ENCODE measurements at places on chromosomes 4 and X.

DNA sequence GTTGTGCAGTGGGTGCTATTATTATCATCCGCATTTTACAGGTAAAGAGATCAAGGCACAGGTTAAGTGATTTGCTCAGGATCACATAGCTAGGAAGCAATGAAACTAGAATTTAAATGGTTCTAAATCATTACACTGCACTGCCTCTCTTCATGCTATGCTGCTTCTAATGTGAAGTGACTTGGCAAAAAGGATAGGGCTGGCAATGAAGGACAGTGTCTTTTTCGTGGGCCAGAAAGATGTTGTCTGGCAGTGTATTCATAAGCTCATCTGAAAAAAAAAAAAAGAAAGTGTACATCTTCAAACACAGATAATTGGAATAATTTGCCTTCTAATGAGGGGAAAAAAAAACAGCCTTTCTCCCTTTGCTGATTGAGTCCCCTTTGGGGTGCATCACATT is 132.2 kb upstream of the FUNDC1 start:
- no peak for DNase-seq

- no peak for DNase-seq
Observed at GRCh38 chr4:159107203-159107925, 4.5 kb downstream of the RAPGEF2 start.

- DNase-seq: no peak
Observed at GRCh38 chr4:566508-567295, 9.4 kb downstream of the TMEM271 start.

- no peak for DNase-seq
Observed at GRCh38 chr4:86926435-86927086, 8.2 kb upstream of the AFF1 start.

GRCh38 chr4:148770848-148771247 is 328.6 kb upstream of the NR3C2 start:
- no peak for DNase-seq

- DNase-seq: no peak
Observed at GRCh38 chr4:6703786-6704185, 5.9 kb downstream of the MRFAP1L1 start.

DNA sequence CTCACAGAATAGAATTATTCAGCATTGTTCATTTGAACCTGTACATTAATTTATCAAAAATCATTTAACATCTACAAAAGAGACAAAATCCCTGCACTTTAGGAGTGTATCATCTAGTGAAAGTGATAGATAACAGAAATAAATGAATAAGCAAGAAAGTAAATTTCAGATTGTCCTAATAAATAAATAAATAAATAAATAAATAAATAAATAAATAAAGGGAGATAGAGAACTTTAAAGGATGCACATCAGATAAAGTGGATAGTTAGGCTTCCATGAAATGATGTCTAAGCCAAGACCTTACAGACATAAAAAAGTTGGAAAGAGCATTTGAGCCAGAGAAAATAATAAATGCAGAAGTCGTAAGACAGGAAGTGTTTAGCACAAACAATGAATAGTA is 444.7 kb downstream of the CFAP47 start:
- DNase-seq: no peak

DNA sequence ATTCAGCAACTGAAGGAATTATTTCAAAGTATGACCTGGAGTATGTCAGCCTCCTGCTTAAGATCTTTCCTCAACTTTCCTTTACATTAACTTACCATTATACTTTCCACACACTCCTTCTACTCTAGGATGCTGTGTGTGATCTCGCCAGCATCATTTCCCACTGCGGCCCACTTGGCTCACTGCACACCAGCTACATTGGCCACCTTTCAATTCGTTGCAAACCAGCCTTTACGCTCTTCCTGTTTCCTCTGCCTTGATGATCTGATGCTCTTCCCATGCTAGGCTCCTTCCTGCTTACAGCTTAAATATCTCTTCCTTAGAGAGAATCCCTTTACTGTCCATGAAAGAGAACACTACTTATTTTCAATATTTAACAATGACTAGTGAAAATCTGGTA is 95.1 kb downstream of the GPM6A start:
- DNase-seq: no peak

DNA sequence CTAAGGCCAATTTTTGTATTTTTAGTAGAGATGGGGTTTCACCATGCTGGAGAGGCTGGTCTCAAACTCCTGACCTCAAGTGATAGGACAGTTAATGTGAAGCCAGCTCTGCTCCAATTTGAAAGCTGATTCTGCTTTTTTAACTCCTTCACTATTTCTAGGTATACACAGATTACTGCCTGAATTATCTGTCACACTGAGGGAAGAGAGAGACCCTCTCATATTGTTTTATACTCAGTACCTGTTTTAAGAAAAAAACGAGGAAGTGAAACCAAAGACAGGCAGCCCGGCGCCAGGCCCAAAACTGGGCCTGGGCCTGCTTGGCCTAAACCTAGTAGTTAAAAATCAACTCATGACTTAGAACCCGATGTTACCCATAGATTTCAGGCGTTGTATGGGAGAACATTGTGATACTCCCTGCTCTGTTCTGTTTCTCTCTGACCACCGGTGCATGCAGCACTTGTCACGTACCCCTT is 1601.5 kb upstream of the PCDH10 start:
- no peak for DNase-seq

GRCh38 chr4:8286719-8287342 is 17.3 kb downstream of the HTRA3 start:
- no peak for DNase-seq

DNA sequence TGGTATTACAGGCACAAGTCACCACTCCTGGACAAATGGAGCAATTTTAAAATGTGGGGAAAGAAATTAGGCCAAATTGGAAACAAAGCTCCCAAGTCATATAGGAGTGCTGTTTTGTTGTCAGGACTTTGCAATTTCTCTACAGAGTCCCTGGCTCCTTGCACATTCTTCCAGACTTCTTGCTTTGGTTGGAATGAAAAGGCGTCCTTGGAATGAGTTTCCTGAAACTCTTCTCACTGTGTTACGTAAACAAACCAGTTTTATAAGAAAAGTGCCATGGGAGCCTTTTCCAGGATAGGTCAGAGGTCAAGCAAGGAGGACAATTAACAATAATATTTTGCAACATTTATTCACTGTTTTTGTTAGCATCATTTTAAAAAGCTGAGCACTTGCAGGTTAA is 32.4 kb upstream of the KIT start:
- no peak for DNase-seq

DNA sequence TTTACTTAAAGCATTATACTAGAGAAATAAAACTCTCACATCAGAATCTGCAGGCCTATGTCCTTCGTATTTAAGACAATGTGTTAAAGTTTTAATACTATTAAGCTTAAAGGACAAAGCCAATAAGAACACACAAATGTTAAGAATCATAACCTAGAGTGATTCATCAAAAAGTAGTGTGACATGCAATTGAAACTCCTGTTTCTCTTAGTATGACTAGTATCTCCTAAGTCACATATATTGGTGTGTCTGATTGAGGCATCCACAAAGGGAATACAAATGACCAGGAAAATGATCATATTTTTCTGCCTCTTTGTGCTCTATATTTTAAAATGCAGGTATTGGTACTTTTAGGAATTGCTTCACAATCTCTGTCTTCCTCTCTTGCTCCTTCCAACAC is 23.8 kb downstream of the GPRASP3 start:
- DNase-seq: no peak

DNA sequence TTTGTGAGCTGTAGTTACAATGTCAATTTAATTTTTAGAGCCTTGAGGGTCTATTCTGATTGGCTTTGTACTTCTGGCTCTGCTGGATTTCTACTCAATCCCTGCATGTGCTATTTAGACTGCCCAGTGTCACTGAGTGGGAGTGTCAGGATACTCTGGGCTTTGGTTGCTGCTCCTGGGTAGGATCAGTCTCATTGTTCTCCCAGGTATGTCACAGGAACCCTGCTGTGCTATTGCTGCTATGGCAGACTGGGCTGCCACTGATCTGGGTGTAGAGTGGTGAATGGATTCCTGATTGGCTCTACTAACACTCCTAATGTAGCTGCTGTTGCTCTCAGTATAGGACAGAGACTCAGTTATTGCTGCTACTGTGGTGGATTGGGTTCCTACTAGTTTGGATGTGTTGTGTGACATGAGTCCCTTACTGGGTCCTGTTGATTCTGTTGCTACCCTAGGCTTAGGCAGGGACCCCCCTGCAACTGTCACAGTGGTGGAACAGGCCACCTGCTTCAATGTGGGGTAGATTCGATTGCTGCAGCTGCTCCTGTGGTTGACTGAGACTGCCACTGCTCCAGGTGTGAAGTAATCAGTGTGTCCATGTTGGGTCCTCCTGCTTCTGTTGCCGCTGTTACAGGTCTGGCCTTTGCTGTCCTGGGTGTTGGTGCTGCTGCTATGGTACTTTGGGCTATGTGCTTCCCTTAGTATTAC is 707.8 kb upstream of the AMOT start:
- no peak for DNase-seq

DNA sequence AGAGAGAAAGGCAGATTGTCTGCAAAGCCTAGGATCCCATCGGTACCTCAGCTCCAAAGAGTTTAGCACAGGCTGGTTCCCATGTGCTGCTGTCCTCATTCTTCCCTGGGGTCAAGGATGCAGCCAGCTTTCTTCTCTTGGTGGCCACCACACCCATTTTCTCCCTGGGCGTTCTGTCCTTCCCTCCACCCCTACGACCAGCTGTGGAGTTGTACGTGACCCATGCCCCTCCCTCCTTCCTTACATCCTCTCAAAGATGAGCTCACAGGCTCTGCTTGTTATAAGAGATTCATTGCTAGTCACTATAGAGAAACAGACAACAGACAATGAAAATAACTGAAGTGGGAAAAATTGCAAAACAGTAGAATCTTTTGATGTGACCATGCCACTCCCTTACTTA is 74.0 kb upstream of the KLF3 start:
- DNase-seq: no peak

- no peak for DNase-seq
Observed at GRCh38 chr4:165013691-165014090, 18.1 kb upstream of the TRIM60 start.

- DNase-seq: no peak
Observed at GRCh38 chrX:118350706-118351105, 4.8 kb downstream of the WDR44 start.

DNA sequence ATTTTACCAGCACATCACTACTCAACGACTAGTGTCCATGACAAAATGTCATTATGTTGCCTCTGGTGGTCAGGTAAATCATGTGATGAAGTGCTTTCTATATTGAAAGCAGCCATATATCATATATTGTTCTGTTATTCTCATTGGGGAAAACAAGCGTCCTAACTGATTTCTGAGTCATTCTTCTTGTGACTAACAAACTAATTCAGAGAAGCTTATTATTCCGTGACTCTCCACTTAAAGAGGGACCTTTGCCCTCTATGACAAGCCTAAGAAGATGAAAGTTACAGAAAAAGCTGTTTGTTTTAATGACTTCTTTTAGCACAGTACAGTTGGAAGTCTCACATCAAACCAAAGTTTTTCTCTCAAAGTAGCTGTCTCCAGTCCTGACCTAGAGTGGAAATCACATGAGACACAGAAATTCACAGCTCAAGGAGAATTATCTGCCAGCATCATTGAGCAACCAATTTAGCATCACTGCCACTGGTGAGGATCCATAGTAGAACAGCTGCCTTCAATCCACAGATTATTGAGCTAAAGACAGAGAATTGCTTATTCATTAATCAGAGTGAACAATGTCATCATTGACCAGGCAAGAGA is 36.4 kb downstream of the ASB9 start:
- DNase-seq: no peak

DNA sequence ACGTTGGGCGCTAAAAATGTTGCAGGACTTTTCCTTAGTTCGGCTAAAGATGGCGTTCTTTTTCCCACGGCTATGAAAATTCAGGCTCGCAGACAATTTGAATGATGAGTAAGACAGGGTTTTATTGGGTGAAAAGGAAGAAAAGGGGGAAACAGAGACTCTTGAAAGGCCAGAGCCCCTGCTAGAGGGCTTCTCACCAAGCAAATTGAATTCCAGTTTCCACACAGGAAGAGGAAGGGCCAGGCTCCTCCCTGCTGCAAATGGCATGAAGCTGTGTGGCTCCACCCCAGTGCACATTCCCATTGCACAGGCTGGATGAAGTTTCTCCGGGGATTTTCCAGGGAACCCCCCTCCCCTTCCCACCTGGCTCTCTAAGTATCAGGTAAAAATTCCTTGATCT is 210.9 kb downstream of the KLHL4 start:
- no peak for DNase-seq

GRCh38 chr4:182695842-182696241 is 221.3 kb downstream of the DCTD start:
- DNase-seq: no peak

- no peak for DNase-seq
Observed at GRCh38 chr4:15153662-15154061, 151.4 kb downstream of the CPEB2 start.

DNA sequence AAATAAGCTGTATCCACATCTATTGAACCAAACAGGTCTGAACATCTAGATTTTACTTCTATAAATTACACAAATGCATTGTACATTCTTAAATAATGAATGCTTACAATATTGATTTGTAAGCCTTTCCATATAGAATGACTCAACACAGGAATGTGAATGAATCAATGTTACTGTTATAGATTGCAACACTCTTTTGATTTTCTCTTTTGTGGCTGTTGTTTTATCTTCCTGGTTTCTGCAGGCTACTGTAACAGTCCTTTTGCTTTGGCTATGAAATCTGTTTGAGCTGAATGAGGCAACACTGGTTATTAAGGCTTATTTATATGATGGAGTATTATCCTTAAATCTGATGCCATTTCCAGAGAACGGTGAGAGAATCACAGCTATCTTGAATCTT is 49.5 kb downstream of the GPR50 start:
- no peak for DNase-seq

DNA sequence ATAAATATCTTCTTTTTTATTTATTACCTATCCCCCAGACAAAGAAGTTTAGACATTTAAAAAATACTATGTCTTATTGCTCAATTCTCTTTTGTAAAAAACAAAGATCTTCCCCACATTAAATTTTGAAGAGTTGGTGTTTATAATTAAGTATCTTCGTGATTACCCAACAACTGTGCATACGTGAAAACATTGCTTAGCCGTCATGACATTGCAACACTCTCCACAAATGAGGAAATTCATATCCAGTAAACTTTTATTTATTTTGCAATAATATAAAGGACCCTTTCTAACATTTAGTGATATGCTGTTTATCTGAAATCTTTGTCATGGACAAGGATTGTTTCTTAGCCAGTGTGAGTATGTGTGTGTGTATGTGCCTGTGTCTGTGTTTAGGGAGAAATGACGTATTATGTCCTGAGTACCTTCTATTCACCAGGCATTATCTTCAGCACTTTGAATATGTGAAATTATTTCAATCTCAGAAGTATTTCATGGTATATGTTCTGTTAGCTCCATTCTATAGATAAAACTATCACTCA is 26.1 kb upstream of the EREG start:
- no peak for DNase-seq
